ENCODE measurements at places on chromosomes 1 and 21. TPM values are rescaled to one million over a fixed set of nuclear protein-coding genes. Genes with fewer than 3 reads are reported as not detected.

The IKBKE gene
- total RNA-seq = 12.1 TPM

The PTPRU gene
- total RNA-seq = 18.3 TPM

- no peak for DNase-seq
These were observed 9.5 kb downstream of the WNT9A start for GRCh38 chr1:227938276-227938675.

DNA sequence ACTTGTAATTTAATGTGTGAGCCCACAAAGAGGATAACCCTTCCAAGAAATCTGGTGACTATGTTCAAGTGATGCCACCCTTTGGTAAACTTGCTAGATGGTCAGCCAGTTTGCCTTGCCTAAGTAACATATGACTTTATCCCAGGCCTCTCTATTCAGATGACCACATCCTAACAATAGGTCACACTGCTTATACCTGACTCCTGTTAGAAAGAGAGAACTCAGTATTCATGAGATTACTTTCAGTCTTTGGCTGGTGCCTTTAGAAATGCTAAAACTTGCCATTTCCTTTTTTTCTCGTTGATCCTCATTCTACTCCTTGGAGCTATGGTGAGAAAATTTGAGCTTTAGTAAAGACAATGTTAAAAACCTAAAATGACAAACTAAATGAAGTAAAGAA is 28.5 kb upstream of the SERBP1 start:
- DNase-seq = no peak

DNA sequence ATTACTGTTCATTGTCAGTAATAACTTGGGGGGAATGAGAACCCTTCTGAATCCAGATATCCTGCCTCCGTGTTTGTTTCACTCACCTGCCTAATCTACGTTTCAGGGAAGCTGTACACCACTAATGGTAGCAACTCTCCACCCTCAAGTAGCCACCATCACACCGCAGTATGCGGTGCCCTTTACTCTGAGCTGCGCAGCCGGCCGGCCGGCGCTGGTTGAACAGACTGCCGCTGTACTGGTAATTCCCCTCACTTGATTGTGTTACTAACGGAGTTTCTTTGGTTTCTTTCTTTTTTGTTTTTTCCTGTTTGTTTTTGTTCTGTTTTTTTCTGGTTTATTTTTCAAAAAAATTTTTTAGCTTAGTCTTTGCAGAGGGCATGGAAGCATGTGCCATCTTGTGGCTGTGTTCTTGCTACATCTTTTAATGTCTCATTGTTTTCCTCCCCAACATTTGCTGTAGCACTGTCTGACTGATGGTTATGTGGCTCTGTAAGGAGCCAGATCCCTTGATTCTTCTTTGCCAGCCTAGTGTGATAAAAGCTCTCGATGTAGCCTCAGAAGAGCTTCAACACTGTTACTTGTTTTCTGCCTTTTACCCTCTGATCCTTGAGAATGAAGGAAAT is 15.9 kb upstream of the OLFML3 start:
- no peak for DNase-seq

- DNase-seq = no peak
These were observed 155.0 kb downstream of the TOMM20 start for GRCh38 chr1:234973426-234974250.
